HT1080 (cell line): ENCODE measurements at places on chromosomes 5 and 9.

- no peak for DNase-seq
Observed at GRCh38 chr5:163439092-163439425, 1.7 kb downstream of the CCNG1 start.

- DNase-seq, result no peak
Observed at GRCh38 chr5:173563246-173563645, 53.2 kb downstream of the BOD1 start.

DNA sequence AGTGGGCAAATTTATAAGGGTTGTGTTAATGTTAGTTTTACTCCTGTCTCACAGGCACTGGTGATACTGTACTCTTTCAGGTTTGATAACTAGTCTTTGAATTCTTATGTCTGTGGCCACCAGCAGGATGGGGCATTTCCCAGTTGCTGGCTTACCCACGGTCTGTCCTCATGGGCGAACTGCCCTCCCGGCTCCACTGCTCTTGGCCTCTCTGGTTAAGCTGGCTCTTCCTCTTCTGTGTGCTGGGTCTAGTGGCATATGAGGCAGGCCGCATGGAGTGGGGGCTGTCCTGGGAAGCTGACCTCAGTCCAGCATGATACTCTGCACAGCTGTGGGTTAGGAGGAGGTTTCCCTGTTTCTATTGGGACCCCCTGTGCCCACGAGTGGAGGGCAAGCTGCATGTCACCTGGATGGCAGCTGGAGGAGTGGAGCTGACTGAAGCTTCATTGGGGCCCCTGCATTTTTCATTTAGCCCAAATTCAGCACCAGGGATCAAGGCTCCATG is 19.5 kb downstream of the PHF2 start:
- no peak for DNase-seq

DNA sequence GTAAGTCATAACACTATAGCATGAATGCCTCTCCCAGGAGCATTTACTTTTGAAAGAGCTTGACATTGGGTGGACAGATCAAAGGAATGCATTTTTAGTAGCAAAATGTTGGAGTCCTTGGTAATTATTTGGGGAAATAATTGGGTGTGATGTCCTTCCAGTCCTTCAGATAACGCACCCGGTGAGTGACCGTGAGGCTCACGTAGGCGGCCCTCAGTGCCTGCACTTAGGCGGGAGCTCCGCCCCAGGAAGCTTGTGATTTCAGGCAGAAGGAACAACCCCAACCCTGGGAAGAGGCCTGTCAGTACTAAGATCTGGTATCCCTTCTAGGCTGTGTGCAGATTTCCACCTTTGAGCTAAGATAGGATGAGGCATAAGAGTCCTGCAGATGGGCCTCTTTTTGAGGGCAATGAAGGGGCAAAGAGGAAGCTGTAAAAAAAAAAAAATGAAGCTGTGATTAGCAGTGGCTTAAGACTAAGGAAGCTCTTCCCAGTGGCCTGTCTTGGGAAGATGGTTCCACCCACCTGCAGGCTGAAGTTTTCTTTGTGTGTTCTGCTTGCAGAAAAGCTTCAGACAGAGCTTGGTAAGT is 14.9 kb downstream of the BTNL9 start:
- DNase-seq, result no peak

- DNase-seq, result peak; percentile 37
Observed at GRCh38 chr5:122262103-122262502, 49.9 kb upstream of the SNCAIP start.

DNA sequence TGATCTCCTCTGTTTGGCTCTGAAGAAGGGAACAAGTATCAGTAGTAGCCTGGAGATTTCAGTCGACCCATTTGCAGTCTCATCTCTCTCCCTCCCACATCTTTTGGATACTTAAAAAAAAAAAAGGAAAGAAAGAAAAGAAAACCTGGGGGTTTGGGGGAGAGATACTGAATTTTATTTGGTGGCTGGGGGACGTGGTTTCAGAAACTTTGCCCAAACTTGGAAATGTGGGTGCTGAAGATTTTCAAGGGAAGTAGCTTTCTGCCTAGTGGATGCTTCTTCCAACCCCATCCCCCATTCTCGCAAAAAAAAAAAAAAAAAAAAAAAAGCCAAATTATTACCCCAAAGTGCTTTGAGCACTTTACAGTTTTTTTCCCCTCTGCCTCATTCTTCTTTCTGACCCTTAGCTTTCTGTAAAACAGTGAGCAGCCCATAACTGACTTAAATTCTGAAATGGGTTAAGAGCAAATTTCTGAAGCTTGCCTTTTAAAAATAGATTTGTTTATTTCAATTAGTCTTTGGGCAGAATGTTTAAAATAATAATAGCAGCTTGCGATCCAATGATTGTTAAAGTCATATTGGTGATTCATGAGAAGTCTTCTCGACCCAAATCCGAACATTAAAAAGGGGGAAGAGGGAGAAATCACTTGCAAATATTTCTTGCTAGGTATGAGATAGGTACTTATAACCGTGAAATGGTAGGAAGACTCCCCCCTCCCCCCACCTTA is 894 bp downstream of the FST start:
- peak; percentile 26 for DNase-seq

GRCh38 chr5:142642427-142642826 is 43.5 kb downstream of the FGF1 start:
- DNase-seq, result no peak

DNA sequence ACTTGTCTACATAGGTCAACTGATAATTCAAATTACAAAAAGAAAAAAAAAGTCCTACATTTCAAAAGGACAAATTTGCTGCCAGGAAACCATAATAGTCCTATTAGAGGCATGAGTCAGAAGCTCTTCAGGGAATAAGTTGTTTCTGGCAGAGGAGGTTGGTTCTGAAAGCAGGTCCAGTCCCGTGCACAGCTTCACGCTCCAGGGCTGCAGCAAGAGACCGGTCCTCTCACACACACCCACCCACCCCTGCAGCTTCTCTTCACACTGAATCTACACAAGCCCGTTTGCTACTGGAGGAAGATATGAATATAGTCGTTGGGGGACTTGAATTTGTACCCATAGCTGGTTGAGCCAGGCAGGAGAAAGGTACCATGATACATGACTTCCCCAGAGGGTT is 36.9 kb upstream of the SLC1A3 start:
- DNase-seq, result no peak

DNA sequence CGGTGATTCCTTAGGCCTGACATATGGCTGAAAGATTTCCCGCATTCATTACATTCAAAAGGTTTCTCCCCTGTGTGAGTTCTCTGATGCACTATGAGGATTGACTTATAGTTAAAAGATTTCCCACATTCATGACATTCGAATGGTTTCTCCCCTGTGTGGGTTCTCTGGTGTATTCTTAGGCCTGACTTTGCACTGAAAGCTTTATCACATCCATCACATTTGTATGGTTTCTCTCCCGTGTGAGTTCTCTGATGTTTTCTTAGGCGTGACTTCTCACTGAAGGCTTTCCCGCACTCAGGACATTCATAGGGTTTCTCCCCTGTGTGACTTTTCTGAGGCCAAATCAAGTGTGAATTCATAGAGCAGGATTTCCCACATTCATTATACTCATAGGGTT is 35.8 kb downstream of the ZNF782 start:
- DNase-seq, result peak; percentile 8

- no peak for DNase-seq
Observed at GRCh38 chr5:976849-977751, 31.5 kb upstream of the NKD2 start.

GRCh38 chr9:111916234-111916645 is 19.6 kb downstream of the UGCG start:
- DNase-seq, result no peak

DNA sequence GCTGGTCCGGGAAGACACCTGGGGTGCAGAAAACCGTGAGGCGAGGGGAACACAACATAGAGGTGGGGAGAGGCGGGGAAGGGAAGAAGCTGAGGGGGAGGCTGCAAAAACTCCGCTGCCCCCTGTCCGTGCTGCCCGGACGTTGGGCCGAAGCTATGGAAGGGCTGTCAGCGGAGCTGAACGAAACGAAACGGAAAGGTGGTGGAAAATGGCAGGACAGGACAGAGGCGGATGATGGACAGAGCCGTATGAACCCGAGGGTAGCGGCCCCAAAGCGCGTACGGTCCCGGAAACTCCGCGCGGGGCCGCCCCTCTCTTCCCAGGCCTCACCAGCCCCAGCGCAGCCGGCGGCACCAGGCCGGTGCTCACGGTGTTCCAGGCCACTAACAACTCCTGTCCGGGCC is 272 bp downstream of the ANAPC2 start:
- DNase-seq, result no peak

GRCh38 chr5:129771058-129771838 is 23.4 kb downstream of the MINAR2 start:
- peak; percentile 39 for DNase-seq

DNA sequence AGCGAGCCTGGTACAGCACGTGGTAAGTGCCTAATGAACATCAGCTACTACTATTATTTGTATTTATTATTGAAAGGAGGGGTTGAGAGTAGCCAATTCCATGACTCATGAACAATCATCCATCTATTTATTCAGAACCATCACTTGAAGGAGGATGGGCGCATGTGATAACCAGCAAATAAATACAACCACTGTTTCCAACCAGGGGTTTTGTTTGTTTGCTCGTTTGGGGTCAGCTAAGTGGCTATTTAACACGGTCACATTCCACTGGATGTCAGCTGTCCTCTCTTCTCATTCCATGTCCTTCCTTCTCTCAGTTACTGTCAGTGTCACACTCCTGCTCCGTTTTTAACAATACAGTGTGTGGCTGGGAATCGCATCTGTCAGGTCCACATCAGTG is 8.6 kb downstream of the RAPGEF1 start:
- DNase-seq, result no peak

DNA sequence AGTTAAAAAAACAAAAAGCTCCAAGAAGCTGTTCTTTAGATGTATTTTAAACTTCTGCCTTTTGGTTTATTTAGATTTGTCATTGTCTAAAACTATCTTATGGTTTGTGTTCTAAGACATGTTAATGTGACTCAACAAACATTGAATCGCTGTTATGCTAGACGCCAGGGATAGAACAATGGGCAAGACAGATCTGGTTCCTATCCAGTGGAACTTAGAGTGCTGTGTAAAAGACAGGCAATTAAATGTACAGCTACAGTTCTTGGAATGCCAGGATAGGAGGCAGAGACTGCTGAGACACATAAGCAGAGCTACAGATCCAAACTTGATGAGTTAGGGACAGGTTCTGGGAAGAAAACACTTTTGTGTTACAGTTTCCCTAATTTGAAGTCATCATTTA is 22.4 kb downstream of the LYRM7 start:
- DNase-seq, result no peak

DNA sequence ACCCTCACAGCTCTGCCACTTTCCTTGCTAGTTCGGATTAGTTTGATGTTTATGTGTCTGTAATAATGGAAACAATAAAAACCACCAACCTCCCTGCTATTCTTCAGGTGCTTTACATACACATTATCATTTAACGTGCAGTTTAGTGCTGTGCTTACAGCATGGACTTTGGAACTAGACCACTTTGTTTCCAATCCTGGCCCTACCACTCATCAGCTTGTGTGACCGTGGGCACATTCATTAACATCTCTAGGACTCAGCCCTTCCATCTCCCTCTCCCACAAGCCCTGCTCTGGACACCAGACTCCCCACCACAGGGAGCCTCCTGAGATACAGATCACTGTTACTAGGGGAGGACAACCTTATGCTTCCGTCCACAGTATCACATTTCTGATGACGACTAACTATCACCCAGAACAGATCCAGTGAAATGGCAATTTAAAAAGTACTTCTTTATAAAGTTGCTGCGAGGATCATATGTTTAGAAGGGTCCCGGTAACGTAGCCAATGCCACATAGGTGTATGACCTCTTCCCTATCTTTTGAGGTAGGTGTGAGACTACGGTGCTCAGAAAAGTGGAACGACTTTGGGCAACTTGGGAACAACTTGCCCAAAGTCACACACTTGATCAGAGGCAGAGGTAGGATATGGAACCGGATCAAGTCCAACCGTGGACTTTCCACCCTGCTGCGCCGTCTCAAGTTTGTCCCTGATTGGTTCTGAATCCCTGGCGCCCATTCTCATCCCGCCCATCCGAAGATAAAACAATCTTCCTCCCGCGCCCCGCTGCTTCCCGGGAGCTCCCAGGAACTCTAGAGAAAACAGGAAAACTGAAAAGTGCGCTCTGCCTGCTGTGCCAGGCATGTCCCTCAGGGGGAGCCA is 132.4 kb upstream of the NIPBL start:
- DNase-seq, result peak; percentile 84

- peak; percentile 20 for DNase-seq
Observed at GRCh38 chr5:54944364-54944763, 41.0 kb downstream of the ESM1 start.

GRCh38 chr9:92807757-92808725 is 43.4 kb upstream of the BICD2 start:
- no peak for DNase-seq

- no peak for DNase-seq
Observed at GRCh38 chr9:14389146-14389545, 75.2 kb upstream of the NFIB start.

DNA sequence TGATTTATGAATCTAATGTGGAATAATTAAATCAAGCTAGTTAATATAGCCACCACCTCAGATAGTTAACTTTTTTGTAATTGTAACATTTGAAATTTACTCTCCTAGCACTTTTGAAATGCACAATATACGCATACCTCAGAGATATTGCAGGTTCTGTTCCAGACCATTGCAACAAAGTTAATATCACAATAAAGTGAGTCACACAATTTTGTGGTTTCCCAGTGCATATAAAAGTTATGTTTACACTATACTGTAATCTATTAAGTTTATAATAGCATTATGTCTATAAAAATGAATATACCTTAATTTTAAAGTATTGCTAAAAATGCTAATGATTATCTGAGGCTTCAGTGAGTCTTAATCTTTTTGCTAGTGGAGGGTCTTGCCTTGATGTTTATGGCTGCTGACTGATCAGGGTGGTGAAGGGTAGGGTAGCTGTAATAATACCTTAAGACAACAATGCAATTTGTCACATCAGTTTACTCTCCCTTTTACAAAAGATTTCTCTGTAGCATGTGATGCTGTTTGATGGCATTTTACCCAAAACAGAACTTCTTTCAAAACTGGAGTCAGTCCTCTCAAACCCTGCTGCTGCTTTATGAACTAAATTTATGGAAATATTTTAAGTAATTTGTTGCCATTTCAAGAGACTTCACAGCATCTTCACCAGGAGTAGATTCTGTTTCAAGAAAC is 235.1 kb upstream of the ADAMTSL1 start:
- DNase-seq, result peak; percentile 28

DNA sequence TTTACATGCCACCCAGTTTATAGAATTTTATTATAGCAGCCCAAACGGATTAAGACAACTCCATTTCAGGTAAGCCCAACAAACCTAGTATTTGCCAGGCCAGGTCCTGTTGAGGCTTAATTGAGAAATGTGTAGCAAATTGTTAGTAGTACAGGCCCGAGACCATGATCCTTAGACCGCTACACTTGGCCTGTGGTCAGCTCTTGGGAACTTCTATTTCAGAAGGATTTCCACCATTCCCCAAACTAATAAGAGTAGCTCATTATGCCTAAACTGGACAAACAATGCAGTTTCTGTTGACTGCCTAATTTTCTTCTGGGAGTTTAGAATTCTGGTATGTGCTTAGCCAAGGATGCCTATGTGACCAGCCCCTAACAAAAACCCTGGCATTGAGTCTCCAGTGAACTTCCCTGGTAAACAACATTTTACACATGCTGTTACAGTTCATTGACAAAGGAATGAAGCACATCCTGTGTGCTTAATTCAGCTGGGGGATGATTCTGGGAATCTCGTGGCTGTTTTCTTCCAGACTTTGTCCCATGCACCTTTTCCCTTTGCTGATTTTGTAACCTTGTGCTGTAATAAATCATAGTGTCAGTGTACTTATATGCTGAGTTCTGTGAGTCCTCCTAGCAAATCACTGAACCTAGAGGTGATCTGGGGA is 5.6 kb upstream of the GPX3 start:
- DNase-seq, result no peak

GRCh38 chr5:321726-322251 is 275 bp downstream of the AHRR start:
- no peak for DNase-seq
